ENCODE measurements at places on chromosomes 3 and 15.

DNA sequence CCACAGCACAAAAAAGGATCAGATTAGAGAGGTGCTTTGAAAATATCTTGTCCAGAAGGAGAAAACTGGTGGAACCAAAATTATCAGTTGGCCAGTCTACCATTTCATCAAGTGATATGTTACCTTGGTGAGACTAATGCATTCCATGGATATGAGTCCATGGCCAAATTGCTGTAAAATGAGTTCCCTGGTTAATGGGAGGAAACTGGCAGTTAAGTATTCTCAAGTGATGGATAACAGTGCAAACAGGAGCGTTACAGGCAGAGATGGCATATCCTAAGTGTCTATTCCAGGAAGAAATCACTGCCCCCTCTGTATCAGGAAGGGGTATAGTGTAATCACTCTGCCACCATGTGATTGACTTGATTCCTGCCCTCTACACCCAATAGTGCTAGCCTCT, 34.0 kb downstream of the MYRIP start:
- no peak for DNase-seq

DNA sequence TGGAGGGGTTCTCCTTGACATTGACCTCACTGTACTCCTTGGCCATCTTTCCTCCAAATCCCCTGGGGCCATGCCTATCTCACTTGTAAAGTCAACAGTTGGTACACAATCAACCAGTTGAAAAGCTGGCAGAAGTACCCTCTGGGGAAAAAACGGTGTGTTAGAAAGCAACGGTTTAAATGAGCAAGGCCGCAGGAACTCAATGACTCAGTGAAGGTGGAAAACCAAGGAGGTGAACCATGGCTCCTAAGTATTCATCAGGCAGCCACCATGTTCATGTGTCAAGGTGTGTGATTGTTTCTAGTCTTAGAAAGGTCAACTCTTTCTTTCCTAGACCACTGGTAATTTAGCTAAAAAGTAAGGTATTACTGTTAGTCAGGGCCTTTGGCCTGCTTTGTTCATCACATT, 130.9 kb upstream of the SATB1 start:
- no peak for DNase-seq

- no peak for DNase-seq
These were observed 36.1 kb downstream of the PTH1R start for GRCh38 chr3:46913644-46914043.

DNA sequence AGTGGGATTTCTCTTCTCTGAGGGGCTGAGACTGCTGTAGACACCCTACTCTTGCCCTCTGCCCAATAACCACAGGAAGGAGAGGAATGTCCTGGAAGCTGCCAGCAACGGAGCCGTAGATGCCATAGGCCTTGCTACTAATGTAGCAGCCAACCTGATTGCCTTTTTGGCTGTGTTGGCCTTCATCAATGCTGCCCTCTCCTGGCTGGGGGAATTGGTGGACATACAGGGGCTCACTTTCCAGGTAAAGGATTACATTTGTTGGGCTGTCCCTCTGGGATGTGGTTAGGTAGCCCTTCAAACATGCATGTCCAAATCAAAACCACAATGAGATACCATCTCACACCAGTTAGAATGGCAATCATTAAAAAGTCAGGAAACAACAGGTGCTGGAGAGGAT, 16.1 kb downstream of the SLC28A2 start:
- DNase-seq: no peak

- no peak for DNase-seq
These were observed 79.6 kb upstream of the HERC1 start for GRCh38 chr15:63913336-63913735.

DNA sequence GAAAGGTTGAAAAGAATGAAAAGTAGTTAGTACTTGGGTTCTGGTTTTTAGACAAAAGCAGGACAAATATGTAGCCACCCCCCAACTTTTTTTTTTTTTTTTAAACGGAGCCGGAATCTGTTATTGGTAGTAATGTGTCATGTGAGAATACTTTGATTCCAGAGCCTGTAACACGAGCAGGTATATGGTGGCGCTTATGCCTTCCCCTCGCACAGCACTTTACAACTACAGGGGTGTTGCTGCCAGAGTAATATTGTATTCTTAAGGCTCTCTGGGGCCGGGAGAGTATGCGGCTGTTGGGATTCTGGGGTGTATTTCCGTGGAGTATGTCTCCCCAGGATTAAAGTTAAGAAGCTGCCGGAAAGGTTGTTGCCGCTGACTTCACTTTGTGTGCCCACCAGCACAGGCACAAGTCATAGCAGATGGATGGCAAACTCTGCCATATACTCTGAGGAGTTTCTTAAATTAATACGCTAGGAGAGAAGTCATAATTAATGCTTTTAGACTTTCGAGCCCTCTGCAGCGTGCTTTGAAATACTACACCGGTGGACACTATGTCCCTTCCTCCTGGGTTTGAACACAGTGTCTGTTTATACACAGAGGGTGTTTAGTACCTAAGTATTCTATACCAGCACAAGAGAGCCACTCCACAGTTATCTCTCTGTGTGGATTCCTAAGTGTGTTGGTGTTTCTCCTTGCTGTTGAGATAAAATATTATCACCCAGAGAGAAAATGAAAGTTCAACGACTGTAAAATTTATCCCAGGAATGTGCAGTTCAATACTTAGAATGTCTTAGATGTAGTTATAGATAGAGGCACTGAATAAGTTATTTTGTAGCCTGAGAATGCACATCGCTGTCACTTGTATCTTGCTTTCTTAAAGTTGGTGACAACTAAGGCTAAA, 1.4 kb downstream of the MBNL1 start:
- DNase-seq: no peak

GRCh38 chr3:71964170-71964569, 179.2 kb upstream of the PROK2 start:
- no peak for DNase-seq

DNA sequence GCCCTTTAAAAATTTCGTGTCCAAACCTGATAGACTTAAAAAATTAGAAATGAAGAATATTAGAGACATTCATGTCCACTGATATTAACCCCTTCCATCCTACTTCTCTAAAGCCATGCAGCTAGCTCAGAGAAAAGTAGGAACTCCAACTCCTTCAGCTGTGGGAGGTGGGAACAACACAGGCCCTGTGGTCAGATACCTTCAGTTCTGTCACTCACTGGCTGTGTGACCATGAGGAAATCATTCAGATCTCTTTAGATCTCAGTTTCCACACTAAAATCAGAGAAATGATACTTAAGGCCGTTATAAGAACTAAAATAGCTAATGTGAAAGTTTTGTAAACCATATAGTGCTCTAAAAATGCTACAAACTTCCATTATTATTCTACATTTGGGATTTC, 209.8 kb downstream of the TNIK start:
- DNase-seq: no peak

GRCh38 chr3:169913323-169913722, 2.0 kb downstream of the SAMD7 start:
- DNase-seq: no peak

DNA sequence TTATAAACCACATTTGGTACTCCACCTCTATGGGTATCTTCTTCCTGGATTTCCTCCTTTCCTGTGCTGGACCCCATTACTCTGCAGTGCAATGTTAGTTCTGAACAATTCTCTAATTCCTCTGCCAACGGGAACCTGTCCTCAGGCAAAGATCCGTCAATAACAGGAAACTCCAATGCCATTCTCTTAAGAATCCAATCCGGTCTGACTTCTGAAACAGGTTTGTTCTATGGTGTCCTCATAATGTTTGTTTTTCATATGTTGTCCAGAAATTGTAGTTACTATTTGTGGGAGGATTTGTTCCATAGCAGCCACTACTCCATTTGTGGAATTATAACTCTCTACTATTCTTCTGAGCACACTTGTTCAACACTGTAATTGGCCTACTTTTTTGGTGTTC, 112.7 kb downstream of the TBL1XR1 start:
- DNase-seq: no peak

DNA sequence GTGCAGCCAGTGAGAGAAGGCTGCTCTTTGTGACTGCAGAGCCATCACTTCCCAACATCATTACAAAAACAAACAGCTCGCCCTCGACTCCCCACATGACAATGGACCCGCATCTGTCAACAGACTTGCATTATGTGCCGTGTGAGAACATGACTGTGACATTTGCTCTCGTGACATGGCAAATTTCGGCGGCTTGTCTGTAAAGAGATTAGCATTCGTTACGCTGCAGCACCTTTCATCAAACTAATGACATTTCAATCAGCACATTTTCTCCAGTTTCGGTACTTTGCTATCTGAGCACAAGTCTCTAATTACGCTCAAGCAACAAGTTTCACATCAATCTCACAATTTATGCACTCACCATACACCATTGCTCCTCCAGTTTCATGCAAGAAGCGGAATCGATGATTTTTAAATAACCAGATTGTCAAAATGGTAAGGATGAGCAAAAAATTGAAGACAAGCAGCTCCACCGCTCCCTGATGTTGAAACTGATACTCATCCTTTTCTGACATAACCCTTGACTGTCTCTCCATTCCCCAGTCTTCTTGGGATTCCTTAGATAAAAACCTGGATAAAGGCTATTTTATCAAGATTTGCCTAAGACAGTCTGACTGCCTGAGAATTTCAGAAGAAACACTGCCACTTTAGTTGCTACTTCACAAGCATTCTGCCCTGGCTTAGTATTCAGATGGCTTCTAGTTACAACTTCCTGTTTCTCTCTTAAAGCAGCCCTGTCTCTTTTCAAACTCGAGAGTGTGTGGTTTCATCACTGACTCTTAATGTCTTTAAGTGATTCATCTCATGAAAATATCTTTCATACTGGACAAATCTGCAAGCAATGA, at the start of gene SLC9A9:
SLC9A9 (minus strand) TSS at position 682 of the 845 bp plus-strand sequence; CDS start at position 536, 146 bp downstream.
- DNase-seq: no peak

DNA sequence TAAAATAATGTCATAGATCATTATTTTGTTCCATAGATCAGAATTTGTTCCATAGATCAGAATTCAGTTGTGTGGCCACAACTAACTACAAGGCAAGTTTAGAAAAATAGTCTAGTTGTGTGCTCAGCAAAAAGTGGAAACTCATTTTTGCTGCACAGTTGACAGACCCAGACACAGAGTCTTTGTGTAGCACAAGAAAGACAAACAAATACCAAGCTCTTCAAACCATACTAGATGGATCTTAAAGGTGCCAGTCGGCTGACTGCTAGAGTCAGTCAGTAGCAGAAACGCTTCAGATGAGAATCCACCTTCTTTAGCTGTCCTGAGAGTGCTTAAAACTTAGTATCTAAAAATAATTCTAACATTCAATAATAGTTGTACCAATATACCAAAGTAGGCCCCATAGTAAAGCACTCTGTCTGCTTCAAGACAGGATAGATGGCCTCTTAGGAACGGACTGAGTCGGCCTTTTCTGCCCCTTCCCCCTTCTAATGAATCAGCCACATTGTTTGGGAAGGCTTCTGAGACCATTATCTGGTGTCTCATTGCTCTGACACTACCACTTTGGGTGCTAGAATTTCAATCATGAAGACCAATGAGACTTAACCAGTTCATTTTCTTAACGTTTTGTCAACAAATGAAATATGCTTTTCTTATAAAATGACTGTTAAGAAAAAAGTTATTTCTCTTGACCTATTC, 27.7 kb upstream of the SLC4A7 start:
- DNase-seq: no peak

GRCh38 chr3:27752926-27753325, 30.8 kb upstream of the EOMES start:
- DNase-seq: no peak

- no peak for DNase-seq
These were observed 14.0 kb downstream of the VPS13C start for GRCh38 chr15:62046078-62046743.

GRCh38 chr3:120410541-120410940, 40.3 kb downstream of the FSTL1 start:
- no peak for DNase-seq

GRCh38 chr15:60865507-60865906, 363.6 kb downstream of the RORA start:
- no peak for DNase-seq

GRCh38 chr15:34976073-34976472, 6.5 kb upstream of the AQR start:
- no peak for DNase-seq

DNA sequence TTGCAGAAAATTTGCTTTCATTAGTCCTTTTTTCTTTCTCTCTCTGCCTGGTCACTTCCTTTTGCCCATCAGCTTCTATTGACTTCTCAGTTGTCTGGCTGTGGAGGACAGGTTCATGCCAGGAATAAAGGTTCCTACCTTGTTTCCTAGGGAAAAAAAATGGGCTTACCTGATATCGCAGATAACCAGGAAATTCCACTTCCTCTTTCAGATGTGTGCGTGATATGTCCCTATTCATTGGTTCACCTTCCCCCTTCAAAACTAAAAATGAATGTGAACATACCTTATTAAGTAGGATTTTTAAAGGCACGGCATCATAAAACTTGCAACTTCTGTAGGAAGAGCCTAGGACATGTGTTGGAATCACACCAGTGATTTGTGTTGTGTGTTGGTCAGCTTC, 120.0 kb upstream of the FGF7 start:
- DNase-seq: no peak

DNA sequence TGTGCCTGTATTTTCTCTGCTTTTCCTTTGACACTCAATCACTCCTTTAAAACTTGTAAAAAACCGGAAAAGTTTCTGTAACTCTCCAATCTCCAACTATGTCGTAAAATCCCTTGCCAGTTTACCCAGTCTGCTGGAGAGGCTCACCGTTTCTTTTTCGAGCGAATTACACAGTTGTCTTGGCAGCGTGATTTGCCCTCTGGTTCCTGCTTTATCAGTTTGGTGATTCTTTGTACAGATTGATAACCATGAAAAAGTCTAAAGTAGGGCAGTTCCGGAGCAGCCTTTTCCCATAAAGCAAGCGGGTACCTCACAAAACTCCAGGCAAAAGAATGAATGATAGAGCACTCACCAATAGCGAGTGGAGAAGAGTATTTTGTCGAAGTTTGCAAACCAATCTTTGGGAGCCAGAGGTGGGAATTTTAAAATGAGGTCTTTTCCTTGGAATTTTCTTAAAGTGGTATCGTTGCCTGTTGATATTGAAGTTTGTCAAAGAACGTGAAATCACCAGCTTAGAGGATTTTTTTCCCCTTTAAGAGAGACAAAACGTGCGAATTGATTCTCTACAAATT, at the start of gene TTC23:
TTC23 (minus strand) TSS at position 312 of the 572 bp plus-strand sequence. CDS start 20,869 bp downstream, outside the sequence.
- DNase-seq: no peak

GRCh38 chr3:40044487-40044886, 235.1 kb downstream of the MYRIP start:
- no peak for DNase-seq

GRCh38 chr15:25394898-25395297, 43.9 kb downstream of the UBE3A start:
- no peak for DNase-seq

DNA sequence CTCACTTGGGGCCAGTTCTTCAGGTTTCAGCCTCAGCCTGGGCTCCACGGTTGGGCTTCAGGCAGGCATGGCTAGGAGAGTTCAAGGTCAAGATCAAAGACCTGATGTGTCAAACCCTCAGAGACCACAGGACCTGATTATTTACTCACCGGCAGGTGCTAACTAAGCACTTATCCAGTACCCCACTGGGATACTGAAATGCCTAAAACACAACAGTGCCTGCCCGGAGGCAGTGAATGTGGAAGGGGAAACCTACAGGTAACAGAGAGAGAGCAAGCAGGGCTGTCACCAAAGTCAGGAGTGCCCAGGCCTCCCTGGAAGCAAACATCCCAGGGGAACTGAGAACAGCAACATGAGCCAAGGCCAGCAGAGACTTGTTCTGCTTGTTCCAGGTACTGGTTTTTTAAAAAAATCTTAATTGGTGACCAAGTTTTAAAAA, 6.7 kb downstream of the IDH2 start:
- no peak for DNase-seq

- no peak for DNase-seq
These were observed 32.9 kb upstream of the CTSH start for GRCh38 chr15:78977591-78978347.

GRCh38 chr3:65907232-65908130, 131.2 kb downstream of the MAGI1 start:
- no peak for DNase-seq

- no peak for DNase-seq
These were observed 120.3 kb downstream of the MYO9A start for GRCh38 chr15:71997691-71998090.

Data from stimulated activated CD4-positive, alpha-beta T cell treated with anti-CD3 and anti-CD28 coated beads, Interleukin-1b, Interleukin-23, amount 100 ng/mL, for 4 hours (primary cell).